ENCODE measurements at places on chromosomes 5 and 9.

GRCh38 chr9:89603767-89604665, 796 bp upstream of the GADD45G start:
- DNase-seq: peak; percentile 91

GRCh38 chr5:27208051-27208450, 169.7 kb upstream of the CDH9 start:
- no peak for DNase-seq

DNA sequence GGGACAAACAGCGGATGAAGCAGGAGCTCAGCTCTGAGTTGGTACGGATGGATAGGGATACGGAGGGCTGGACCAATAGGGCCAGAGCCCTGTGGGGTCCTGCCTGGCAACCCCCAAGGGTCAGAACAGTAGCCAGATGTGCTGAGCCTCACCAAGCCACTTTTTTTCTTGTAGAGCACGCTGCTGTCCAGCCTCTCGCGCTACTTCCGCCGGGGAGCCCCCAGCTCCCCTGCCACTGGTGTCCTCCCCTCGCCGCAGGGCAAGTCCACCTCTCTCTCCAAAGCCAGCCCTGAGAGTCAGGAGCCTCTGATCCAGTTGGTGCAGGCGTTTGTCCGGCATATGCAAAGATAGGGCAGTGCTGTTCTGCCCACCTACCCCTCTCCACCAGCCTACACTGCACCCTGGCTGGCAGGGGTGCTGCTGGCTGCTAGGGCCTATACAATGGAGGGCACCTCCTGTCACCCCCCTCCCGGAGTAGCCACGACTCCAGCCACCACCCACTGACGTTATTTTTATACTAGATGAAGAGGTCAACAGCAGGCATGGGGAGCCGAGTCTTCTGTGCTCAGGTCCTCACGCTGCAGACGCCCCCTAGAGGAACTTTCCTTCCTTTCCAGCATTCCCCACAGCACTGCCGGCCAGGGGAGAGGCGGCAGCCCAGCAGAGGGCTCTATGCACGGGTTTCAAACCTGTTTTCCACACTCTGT, 21.6 kb downstream of the SH3GLB2 start:
- peak; percentile 46 for DNase-seq

- DNase-seq: no peak
Measured at GRCh38 chr5:20678814-20679298, 690.9 kb upstream of the CDH18 start.

DNA sequence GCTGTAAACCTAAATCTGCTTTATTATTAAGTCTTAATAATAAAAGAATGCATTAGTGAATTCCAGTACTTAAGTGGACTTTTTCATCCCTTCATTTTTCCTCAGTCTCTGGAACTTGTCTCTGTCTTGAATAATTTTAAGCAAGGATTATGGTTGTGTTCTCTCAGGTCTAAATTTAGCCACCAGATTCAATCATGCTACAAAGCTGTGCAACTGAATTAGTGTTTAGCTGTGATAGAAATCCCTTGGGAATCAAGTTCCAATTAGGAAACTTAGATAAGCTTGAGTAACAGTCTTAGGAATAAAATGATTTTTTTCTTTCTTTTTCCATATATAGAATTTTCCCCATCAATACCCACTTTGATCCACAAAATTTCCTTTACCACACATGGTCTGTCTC, 104.3 kb downstream of the PLPPR1 start:
- DNase-seq: no peak

GRCh38 chr5:132022737-132023136, 11.3 kb upstream of the ACSL6 start:
- DNase-seq: no peak

- DNase-seq: no peak
Measured at GRCh38 chr9:95715868-95716435, 159.5 kb upstream of the ERCC6L2 start.

DNA sequence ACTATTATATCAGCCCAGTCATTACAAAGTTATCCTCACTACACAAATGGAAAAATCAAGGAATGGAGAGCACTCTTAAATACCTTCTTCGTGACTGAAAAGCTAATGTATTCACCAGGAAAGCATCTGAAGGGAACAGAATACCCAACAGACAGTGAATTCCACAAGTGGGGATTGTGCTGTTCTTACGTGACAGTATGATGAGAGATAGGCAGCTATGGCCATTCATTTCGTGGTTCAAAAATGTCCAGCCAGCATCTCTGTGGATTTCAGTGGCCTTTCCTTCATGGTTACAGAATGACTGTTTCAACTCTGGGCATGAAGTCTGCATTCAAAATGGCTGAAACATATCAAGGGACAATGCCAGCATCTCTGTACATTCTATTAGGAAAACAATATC, 323.8 kb downstream of the PRELID2 start:
- DNase-seq: no peak

DNA sequence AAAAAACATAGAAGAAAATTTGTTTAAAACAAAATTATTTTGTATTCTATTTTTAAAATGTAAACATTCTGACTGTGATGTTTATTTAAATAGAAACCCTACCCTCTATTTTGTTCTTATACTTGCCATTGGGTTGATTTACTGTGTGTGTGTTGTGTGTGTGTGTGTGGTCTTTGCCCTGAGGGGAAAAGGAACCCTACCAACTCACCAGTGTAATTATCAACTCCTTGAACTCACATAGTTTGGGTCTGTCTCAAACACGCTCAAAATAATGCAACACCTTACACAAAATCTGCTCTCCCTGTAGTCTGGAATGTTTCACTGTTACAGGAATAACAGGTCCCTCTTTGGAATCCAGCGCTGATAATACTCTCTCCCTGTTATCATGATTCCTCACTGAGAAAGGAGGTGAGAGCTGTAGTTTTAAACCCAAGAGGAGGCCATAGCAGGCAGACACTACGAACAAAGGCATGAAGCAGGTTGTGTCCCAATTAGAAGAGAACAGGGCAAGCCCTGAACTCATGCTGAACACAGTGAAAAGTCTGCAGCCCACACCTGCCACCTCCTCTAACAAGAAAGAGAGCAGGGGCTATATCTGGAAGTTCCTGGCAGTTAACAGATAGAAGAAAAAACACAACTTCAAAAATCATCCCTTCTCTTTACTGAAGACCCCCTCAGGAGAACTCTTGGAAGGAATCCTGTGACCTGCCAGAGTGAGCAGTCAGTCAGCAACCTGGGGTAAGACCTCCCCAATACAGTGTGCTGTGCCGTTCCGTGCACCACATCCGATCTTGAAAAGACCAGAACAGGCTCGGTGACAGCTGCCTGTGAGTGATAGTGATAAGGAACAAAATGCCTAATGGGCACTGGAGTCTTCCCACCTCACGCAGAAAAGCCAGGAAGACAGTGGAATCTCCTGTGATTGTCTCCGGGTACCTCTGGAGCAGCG, 608.1 kb upstream of the ADAMTS16 start:
- DNase-seq: no peak

GRCh38 chr9:84750152-84750865, 80.8 kb downstream of the NTRK2 start:
- no peak for DNase-seq

GRCh38 chr9:38003230-38003629, 65.8 kb downstream of the SHB start:
- no peak for DNase-seq

- DNase-seq: no peak
Measured at GRCh38 chr5:174453690-174454089, 270.7 kb upstream of the MSX2 start.

DNA sequence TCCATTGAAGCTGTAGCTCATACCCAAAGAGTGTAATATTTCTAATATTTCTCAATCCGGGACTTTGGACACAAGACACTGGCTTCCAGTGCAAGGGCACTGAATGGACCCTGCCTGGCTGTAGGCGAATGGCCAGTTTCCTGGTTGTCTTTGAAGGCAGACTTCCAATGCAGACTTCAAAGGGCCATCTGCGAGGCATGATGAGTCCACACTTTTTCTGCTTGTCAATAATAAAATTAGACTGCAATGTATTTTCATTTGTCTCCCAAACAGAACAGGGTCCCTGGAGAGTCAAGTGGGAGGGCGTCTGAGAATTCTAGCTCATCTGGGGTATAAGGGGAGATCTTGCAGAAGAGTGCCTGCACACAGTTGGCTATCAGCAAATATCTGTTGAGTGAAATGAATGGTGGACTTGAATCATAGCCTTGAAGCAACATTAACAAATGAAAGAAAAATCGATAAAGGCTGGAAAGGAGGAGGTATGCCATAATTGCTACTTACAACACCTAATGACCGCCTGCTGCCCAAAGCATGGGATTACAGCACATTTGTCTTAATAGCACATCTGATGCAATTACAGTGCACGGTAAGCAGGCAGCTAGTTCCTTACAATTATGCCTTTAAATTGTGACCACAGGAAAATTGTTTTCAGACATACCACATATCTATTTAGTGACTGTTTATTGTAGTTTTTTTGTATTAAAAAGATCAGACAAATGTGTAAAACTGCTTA, 137.5 kb downstream of the ARHGEF28 start:
- peak; percentile 97 for DNase-seq

- no peak for DNase-seq
Measured at GRCh38 chr9:123455187-123455586, 99.2 kb downstream of the CRB2 start.

GRCh38 chr5:79837761-79838551, 148.3 kb downstream of the CMYA5 start:
- DNase-seq: no peak

DNA sequence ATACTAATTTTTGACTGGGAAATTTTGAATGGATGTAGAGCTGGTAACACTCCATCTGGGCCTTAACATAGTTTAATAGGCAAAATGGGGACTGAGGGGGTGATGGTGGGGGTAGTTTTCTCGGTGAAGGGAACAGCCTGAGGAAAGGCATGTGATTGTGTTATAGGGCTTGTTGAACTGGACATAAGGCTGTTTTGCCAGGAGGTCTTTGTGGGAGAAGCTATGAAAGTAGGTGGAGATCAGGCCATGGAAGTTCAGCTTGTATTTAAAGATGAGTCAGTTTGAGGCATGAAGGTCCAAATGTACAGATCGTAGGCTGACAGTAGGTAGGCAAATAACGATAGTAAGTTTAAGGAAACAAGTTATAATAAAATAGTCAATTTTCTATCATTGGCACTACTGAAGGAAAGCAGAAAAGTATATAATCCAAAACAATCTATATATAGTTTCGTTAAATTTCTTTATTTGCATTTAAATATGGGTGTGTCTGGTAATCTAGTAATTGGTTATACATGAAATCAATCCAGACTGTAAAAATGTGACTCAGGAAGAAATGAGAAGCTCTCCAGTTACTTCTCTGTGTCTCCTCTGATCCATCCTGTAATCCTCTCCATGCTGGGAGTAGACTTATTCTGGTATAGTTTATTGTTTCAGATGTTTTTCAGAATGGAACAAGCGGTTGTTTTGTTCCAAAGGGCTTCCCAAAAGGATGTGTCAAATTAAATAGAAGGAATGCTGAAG, 2.8 kb downstream of the CSNK1G3 start:
- no peak for DNase-seq

DNA sequence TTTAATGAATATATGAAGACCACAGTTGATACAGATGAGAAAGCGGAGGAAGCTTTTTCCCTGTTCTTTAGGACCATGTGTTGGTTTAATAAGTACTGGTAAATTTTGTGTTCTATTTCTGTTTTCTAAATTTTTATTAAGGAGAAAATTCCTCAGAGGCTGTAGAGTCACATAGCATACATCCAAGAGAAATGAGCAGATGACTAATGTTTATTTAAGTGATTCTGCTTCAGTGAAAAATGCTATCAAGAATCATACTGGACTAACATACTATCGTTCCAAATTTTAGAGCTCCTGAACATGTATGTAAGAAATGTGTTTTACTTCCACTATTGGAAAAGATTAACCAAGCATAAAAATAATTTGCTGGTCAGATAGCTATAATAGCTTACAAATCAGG, 115.0 kb downstream of the KIAA1958 start:
- DNase-seq: no peak

GRCh38 chr9:97518166-97518908, 16.9 kb downstream of the TMOD1 start:
- no peak for DNase-seq

- no peak for DNase-seq
Measured at GRCh38 chr5:37771203-37771611, 68.6 kb downstream of the GDNF start.

DNA sequence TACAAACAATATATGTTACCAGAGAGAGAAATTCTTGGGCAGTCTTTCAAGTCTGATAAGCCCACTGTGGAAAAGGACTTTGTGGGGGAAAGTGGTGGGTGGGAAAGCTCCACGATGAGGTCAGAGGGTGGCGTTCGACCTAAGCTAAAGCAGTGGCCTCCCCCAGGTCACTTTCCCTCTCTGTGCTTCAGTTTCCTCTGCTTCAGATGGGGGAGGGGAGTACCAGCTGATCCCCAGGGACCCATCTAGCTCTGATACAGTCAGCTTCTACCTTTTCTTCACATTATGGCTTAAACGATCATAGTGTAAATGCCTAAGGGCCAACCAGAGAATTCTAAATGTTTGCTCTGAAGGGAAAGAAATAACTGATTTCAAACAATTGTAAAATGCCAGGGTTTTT, 36.6 kb upstream of the ARSB start:
- DNase-seq: peak; percentile 54

DNA sequence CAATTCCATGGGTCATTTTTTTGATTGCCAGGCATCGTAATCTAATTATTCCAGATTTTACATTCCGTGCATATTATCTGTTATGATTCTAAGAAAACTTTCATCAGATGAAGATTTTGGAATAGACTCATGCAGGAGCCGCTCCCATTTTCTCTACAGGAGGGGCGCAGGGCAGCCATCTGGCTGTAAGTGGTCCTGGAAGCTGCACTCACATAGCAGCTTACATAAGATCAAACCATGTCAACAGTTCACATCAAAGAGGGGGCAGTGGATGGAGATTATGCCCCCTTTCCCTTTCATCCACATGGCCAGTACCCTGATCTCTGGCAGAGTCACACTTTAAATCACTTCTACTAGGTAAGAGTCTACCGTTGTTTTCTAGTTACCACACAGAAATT, 73.3 kb upstream of the PCA3 start:
- DNase-seq: peak; percentile 28

DNA sequence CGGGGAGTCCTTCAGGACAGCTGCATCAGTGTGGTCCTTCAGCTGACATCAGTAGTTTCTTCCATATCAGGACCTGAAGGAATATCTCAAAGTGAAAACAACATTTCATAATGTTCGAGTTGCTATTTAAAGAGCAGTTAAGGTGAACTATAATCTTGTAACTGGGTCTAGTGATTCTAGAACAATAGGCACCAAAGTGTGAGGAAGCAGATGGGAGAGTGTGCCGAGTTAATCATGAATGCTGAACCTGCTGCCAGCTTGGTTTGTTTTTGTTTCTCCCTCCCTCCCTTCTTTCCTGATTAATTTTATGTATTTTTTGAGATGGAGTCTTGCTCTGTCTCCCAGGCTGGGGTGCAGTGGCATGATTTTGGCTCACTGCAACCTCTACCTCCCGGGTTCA, 3.6 kb upstream of the PTGR1 start:
- no peak for DNase-seq

DNA sequence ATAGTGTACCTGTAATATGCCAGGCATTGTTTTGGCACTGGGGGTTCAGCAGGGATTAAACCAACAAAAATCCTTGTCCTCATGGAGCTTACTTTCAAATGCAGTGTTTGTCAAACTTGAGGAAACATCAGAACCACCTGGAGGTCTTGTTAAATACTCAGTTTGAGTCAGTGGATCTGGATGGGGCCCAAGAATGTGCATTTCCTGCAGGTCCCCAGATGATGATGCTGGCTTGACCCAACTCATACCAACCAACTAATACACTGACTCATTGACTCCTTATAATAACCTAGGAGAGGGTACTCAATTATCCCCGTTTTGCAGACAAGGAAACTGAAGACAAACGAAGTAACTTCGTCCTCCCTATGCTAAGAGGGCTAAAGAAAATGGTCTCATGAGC, 11.3 kb downstream of the WWC1 start:
- no peak for DNase-seq

- no peak for DNase-seq
Measured at GRCh38 chr5:29054282-29054681, 2015.9 kb upstream of the CDH9 start.

Data from NCI-H146 (cell line).